Thoracic aorta (tissue), 2 donors: ENCODE measurements at places on chromosomes 6 and 20.

DNA sequence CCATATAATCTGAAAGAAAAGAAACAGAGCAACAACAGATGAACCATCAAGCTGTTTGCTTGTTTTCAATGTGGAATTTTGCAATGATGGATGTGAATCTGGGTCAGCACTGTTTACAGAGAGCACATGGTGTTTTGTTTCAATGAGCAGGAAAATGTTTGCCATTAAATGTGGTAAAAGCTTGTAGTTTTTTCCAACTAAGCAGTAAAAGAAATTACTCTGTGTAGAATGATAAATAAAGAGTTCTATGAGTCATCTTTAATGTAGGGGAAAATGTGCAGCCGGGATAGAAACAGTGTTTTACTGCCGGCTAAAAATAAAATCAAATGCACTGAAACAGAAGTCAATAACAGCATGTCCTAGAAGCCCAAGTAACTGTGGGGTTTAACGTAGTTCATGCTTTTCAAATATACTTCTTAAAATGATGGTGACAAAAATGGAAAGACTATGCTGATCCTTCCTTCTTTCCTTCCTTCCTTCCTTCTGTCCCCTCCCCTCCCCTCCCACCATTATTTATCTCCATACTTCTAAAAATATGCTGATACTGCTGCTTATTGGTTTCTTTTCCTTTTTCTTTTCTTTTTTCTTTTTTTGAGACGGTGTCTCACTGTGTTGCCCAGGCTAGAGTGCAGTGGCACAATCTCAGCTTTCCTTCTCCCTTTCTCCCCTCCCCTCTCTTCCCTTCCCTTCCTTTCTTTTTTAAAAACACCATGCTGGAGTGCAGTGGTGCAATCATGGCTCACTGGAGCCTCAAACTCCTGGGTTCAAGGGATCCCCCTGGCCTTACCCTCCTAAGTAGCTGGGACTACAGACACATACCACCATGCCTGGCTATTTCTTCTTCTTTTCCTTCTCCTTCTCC lies 6.3 kb upstream of the NAA20 start:
- H3K27ac ChIP-seq: peak overlapping the region; percentile 45
- no peaks in the 10 kb centered on the region for H3K27me3 ChIP-seq
- DNase-seq: no peak
- H3K36me3 ChIP-seq: no peaks in the 10 kb centered on the region
- H3K4me1 ChIP-seq: peaks cover 19% of the 10 kb centered on the region
- peak overlapping the region; percentile 59 for H3K4me3 ChIP-seq

DNA sequence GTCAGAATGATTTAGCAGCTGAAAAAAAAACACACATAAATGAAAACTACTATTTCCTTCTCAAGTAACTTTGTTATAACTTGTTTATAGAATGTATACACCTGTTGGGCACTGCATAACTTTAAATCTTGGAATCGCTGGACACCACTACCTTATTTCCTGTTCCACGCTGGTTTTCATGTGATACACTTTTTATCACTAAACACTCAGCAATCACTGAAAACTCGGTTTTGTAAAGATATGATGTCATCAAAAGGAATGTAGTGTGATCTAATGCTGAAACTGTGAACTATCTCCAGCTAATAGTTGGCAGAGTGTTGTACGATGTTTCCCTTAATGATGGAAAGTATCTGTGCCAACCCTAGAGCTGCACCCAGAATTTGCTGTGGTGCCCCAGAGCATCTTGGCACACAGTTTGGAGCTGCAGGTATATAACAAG lies 127.9 kb downstream of the BACH2 start:
- H3K4me1 ChIP-seq: peaks cover 14% of the 10 kb centered on the region
- DNase-seq: no peak
- no peaks in the 10 kb centered on the region for H3K27me3 ChIP-seq
- no peak overlapping the region for H3K4me3 ChIP-seq
- H3K36me3 ChIP-seq: no peaks in the 10 kb centered on the region
- no peak overlapping the region for H3K27ac ChIP-seq

- no peak for DNase-seq
- peak overlapping the region; percentile 18 for H3K4me3 ChIP-seq
- H3K36me3 ChIP-seq: no peaks in the 10 kb centered on the region
- no peaks in the 10 kb centered on the region for H3K27me3 ChIP-seq
- no peak overlapping the region for H3K27ac ChIP-seq
These were observed 79.5 kb downstream of the FYN start for GRCh38 chr6:111793711-111794111.

DNA sequence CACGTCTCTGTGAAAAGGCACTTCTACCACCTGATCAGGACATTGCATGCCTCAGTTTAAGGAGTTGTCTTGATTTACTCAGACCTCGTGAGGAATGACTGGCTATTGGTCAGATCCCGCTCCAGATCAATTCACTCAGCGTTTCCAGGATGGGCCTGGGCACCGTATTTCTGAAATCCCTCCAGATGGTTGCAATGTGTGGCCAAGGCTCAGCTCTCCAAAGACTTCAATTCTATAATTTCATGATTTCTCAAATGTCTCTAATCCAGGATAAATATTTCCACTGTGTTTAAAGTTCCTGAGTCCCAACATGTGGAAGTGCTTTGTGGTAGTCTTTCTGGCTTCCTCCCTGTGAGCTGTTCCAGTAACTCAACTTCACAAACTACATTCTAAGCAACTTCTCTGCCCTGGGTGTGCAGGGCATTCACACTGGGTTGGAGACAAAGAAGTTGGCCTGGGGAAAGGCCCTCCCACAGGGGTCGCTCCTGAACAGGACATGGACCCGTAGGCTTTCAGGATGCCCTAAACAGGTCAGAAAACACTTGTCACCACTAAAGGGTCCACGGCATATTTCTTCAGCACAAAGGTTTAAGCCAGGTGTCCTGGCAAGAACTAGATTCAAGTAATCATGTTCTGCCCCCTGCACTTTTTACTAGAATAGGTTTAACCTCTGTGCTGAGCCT lies 212.1 kb downstream of the WDR27 start:
- no peaks in the 10 kb centered on the region for H3K36me3 ChIP-seq
- H3K27me3 ChIP-seq: no peaks in the 10 kb centered on the region
- DNase-seq: no peak
- H3K4me3 ChIP-seq: no peak overlapping the region
- H3K4me1 ChIP-seq: peaks cover 20% of the 10 kb centered on the region

DNA sequence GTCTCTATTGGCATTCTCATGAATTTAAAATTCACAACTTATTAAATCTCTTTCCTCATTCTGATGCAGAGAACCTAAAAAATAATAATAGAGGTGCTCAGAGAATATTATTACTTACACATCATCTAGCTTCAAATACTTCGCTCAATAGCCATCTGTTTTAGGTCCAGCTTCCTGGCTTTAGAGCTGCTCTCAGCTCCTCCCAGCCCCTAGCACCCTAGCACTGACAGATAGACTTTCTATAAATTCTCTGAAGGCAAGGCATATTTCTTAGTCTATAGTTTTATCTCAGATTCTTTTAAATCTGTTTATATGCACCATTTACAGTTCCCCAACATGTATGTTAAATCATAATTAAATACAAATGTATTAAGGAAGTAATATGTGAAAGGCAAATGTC lies 281.3 kb downstream of the PTPRK start:
- no peak overlapping the region for H3K4me3 ChIP-seq
- no peaks in the 10 kb centered on the region for H3K36me3 ChIP-seq

DNA sequence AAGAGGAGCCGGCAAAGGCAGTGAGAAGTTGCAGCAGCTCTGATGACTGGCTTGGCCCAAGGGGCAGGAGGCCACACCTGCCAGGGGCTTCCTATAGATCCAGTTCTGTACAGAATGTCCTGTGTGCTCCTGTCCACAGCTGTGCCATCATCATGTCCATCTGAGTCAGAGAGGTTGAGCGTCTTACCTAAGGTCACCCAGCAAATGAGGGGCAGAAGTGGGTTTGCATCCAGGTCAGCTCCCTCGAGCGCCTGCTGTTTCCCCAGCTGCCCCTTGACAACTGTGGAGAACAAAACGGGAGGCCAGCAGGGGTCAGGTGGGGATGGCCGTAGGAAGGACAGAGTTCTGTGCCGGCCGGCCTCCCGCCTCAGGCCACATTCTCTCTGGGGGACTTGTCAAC lies 47.6 kb downstream of the DLGAP4 start:
- no peaks in the 10 kb centered on the region for H3K36me3 ChIP-seq
- H3K4me1 ChIP-seq: no peaks in the 10 kb centered on the region
- no peak for DNase-seq
- no peak overlapping the region for H3K27ac ChIP-seq
- no peak overlapping the region for H3K4me3 ChIP-seq

DNA sequence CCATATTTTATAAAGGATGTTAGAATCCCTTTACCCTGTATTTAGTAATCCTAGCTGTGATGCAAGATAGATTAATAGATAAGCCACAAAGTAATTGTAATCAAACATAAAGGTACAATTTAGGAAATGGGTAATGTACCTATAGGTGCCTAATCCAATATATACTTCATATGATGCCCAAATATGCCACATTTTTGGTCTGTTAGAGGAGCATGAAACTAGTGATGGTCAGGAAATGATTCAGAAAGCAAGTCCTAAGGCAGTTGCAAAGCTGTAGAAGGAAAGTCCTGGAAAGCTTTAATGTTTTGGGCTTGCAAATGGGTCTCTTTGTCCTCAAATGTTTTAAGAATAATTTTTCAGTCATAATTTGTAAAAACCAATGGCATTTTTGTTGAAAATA lies 76.6 kb upstream of the PTPRK start:
- H3K4me3 ChIP-seq: no peak overlapping the region
- no peak overlapping the region for H3K27ac ChIP-seq
- H3K4me1 ChIP-seq: no peaks in the 10 kb centered on the region

DNA sequence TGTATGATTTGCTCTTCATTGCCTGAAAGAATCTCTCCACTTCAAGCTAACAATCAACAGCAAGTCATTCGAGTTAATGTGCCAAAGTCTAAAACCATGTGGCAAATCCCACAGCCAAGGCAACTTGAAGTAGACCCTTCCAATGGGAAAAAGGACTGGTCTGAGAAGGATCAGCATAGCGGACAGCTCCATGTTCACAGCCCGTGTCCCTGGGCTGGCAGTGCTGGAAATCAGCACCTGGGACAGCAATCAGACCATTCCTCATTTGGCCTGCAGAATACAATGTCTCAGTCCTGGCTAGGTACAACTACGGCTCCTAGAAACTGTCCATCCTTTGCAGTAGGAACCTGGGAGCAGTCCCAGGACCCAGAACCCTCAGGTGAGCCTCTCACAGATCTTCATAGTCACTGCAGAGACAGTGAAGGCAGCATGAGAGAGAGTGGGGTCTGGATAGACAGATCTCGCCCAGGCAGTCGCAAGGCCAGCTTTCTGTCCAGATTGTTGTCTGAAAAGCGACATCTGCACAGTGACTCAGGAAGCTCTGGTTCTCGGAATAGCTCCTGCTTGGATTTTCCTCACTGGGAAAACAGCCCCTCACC lies 1.1 kb downstream of the GJA10 start:
- H3K4me1 ChIP-seq: no peaks in the 10 kb centered on the region
- H3K36me3 ChIP-seq: no peaks in the 10 kb centered on the region
- no peak overlapping the region for H3K27ac ChIP-seq
- no peak overlapping the region for H3K4me3 ChIP-seq
- DNase-seq: no peak
- no peaks in the 10 kb centered on the region for H3K27me3 ChIP-seq

- DNase-seq: no peak
- peak overlapping the region; percentile 93 for H3K27ac ChIP-seq
- no peaks in the 10 kb centered on the region for H3K27me3 ChIP-seq
- no peak overlapping the region for H3K4me3 ChIP-seq
- H3K4me1 ChIP-seq: peaks cover 71% of the 10 kb centered on the region
- no peaks in the 10 kb centered on the region for H3K36me3 ChIP-seq
These were observed 291.8 kb downstream of the FOXC1 start for GRCh38 chr6:1901556-1901955.

- H3K27me3 ChIP-seq: no peaks in the 10 kb centered on the region
- no peak for DNase-seq
- H3K4me1 ChIP-seq: peaks cover 3% of the 10 kb centered on the region
- H3K4me3 ChIP-seq: peak overlapping the region; percentile 21
- H3K27ac ChIP-seq: no peak overlapping the region
- H3K36me3 ChIP-seq: no peaks in the 10 kb centered on the region
These were observed 97.7 kb downstream of the SYCP2 start for GRCh38 chr20:59835448-59836395.

DNA sequence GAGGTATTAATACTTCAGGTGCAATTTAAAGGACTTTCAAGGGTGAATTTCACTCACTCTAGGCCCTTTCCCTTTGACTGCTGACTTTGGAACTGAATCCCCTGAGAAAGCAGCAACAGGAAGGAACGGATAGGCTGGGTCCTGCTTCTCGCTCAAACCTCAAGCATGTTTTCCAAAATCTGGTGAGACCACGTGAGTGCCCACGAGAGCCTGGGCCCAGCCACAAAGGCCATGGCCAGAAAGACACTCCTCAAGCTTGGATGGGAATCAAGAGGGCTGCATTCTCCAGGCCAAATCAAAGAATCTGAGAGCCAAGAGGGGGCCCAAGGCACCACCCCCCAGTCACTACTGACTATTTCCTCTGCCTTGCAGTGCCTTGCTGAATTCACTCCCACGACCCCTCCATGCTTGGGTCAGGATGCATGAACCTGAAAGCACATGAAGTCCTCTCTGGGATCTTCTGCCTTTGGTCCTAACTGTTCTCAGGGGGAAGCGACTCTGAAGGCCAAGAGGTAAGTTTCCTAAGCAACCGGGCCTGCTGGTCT lies 146.1 kb downstream of the NFATC2 start:
- peaks cover 38% of the 10 kb centered on the region for H3K4me1 ChIP-seq
- peak overlapping the region; percentile 56 for H3K27ac ChIP-seq
- H3K27me3 ChIP-seq: no peaks in the 10 kb centered on the region
- H3K36me3 ChIP-seq: no peaks in the 10 kb centered on the region

GRCh38 chr6:126540161-126540560 lies 200.2 kb downstream of the CENPW start:
- DNase-seq: no peak
- no peaks in the 10 kb centered on the region for H3K4me1 ChIP-seq
- H3K36me3 ChIP-seq: no peaks in the 10 kb centered on the region
- no peaks in the 10 kb centered on the region for H3K27me3 ChIP-seq
- no peak overlapping the region for H3K27ac ChIP-seq
